ENCODE measurements at places on chromosomes 3 and 15. TPM values are rescaled to one million over a fixed set of nuclear protein-coding genes. Genes with fewer than 3 reads are reported as not detected.

The CATSPER2 gene
- 0.37 TPM for total RNA-seq

The TIMP4 gene
- 5.1 TPM for total RNA-seq

The ARRDC4 gene
- 9.2 TPM for total RNA-seq

The PRC1 gene
- total RNA-seq, result 21.9 TPM

The HYAL1 gene
- total RNA-seq, result 1.6 TPM

The IGSF10 gene
- 6.1 TPM for total RNA-seq

The ZNF80 gene
- not detected for total RNA-seq

The CCR8 gene
- total RNA-seq, result not detected

The ITPR1 gene
- 68.1 TPM for total RNA-seq

The QARS1 gene
- 284 TPM for total RNA-seq

The MESP2 gene
- 0.57 TPM for total RNA-seq
